ENCODE measurements at places on chromosomes 7 and 10.

GRCh38 chr7:151250181-151251132, 2.0 kb upstream of the SMARCD3 start:
- H3K36me3 ChIP-seq = no peaks in the 10 kb centered on the region
- peak overlapping the region; percentile 87 for H3K4me3 ChIP-seq
- H3K27ac ChIP-seq = peak overlapping the region; percentile 99
- peaks cover 28% of the 10 kb centered on the region for H3K4me1 ChIP-seq
- no peaks in the 10 kb centered on the region for H3K27me3 ChIP-seq
- DNase-seq = no peak

GRCh38 chr7:71403202-71403946, 271.4 kb downstream of the GALNT17 start:
- H3K27ac ChIP-seq = no peak overlapping the region
- H3K27me3 ChIP-seq = no peaks in the 10 kb centered on the region
- H3K4me3 ChIP-seq = peak overlapping the region; percentile 9
- no peaks in the 10 kb centered on the region for H3K4me1 ChIP-seq

GRCh38 chr10:48221814-48222213, 52.7 kb downstream of the FRMPD2 start:
- H3K4me1 ChIP-seq = no peaks in the 10 kb centered on the region
- DNase-seq = no peak

- no peaks in the 10 kb centered on the region for H3K4me1 ChIP-seq
- H3K4me3 ChIP-seq = no peak overlapping the region
- no peaks in the 10 kb centered on the region for H3K36me3 ChIP-seq
- no peak for DNase-seq
- H3K27me3 ChIP-seq = no peaks in the 10 kb centered on the region
Measured at GRCh38 chr10:30625080-30625479, 4.5 kb downstream of the LYZL2 start.

DNA sequence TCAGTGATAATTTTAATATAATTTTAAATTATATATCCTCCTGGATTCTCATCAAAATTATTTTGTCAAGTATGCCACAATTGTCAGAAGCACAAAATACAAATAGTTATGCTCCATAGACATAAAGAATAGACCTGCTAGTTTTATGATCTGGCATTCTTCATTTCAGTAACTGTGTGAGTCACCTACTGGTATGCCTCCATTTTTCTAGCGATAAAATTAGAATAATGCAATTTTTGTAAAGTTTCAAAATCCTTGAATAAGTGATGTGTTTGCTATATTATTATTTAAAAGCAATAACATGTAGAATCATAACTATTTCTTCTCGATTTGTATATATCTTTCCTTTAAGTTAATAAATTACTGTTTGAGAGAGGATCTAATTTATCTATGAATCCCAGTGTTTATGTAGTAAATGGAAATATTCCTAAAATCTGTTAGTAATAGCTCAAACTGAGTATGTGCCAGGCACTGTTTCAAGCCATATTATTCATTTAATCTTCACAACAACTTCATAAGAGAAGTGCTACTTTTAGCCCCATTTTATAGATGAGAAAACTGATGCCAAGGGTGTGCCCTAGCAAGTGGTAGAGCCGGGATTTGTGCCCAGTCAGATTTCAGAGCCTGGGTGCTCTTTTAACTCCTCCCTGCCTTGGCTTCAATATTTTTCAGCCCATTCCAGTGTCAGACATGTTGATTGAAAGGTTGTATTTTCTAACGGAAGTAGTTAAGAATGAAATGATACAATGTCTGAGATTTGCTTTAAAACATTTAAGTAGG, 38.4 kb downstream of the NET1 start:
- peaks cover 38% of the 10 kb centered on the region for H3K36me3 ChIP-seq
- H3K27me3 ChIP-seq = no peaks in the 10 kb centered on the region
- no peak for DNase-seq
- H3K4me1 ChIP-seq = peaks cover 21% of the 10 kb centered on the region
- H3K27ac ChIP-seq = peak overlapping the region; percentile 14

GRCh38 chr10:69268761-69269416, 9.4 kb upstream of the HK1 start:
- no peaks in the 10 kb centered on the region for H3K36me3 ChIP-seq
- H3K27me3 ChIP-seq = no peaks in the 10 kb centered on the region
- H3K4me3 ChIP-seq = no peak overlapping the region
- H3K27ac ChIP-seq = no peak overlapping the region
- DNase-seq = no peak
- H3K4me1 ChIP-seq = no peaks in the 10 kb centered on the region

DNA sequence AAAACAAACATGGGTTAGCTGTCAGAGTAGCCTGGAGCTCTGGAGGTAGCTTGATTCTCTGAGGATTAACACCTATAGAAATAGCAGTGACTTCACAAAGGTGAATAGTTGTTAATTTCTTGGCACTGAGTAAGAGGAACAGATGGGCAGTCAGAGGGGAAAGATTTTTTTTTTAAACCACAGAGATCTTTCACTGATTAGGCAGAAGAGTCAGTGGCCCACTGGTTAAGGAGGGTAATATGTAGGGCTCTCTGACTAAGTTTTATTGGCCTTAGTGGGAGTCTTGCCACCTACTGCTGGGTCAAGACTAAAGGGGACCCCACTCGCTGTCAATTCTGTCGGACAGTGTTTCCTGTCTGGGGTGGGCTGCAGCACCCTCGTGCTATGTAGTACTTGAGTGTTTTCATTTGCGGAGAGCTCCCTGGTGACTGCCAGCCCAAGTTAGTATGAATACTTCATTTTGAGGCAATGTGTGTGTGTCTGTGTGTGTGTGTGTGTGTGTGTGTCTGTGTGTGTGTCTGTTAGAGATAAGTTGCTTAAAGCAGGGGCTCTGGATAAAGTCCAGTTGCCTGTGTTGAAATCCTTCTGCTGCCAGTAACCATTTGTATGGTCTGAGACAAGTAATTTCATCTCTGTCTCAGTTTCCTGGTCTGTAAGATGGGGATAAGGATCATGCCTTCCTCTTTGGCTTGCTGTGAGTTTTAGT, 145.2 kb downstream of the ARID5B start:
- no peaks in the 10 kb centered on the region for H3K27me3 ChIP-seq
- H3K4me1 ChIP-seq = peaks cover 13% of the 10 kb centered on the region
- no peak overlapping the region for H3K4me3 ChIP-seq
- peak overlapping the region; percentile 97 for H3K27ac ChIP-seq

- H3K4me1 ChIP-seq = no peaks in the 10 kb centered on the region
- no peaks in the 10 kb centered on the region for H3K27me3 ChIP-seq
- no peak overlapping the region for H3K27ac ChIP-seq
Measured at GRCh38 chr10:27474741-27475140, 29.4 kb upstream of the RAB18 start.

DNA sequence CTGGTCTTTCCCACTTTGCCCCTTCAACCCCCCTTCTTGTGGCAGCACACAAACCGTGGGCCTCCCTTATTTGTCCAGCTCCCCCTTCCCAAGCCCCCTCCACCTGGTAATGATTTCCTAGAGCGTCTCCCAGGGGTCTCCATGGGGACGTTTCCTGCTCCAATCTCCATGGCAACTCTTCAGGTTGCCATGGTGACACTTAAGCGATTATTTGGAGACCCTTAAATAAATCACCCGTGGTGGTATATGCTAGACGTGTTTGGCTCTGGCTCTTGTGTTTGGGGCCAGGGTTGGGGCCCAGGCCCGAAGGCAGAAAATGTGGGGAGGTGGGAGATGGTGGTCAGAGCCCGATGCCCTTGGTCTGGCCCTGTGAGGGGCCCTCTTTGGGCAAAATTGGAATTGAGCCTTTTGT, 41.1 kb upstream of the DLG5 start:
- H3K4me3 ChIP-seq = no peak overlapping the region
- no peaks in the 10 kb centered on the region for H3K36me3 ChIP-seq
- no peak for DNase-seq
- H3K27me3 ChIP-seq = no peaks in the 10 kb centered on the region

- H3K36me3 ChIP-seq = no peaks in the 10 kb centered on the region
- H3K27ac ChIP-seq = no peak overlapping the region
- no peak for DNase-seq
Measured at GRCh38 chr10:78225594-78225993, 191.9 kb downstream of the RPS24 start.

DNA sequence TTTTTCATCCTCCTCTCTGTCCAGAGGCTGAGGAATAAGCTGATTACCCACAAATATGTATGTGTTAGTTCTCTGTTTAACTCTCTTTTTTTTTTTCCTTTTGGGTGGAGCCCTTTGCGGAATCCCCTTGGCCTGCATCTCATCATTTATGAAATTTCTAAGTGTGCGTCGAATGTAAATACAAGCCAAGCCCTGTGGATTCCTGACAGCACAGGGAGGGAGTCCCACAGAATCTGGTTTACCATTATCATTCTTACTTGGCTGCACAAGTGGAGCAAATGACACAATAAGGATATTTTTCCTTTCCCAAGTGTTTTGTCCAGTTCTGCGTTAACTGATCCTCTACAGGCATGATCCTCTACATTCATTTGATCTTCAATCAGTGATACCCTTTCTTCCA, 11.4 kb downstream of the STK31 start:
- no peak for DNase-seq
- H3K27ac ChIP-seq = no peak overlapping the region
- H3K27me3 ChIP-seq = no peaks in the 10 kb centered on the region
- no peaks in the 10 kb centered on the region for H3K36me3 ChIP-seq
- no peak overlapping the region for H3K4me3 ChIP-seq
- no peaks in the 10 kb centered on the region for H3K4me1 ChIP-seq

DNA sequence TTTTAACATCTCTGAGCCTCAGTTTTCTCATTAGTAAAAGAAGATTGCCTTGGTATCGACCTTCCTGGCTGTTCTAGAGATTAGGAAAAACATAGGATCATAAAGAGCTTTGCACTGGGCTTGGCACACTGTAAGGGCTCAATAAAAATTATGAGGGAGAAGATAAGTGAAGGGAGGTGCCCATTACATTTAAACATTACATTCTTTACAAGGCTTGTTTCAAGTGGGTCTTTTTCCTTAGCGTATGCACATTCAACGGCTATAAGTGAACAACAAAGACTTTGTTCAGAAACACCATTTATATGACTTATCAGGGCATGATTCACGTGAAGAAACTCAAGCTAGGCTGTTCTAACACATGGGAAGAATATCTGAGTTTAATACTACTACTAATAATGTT, 351.9 kb upstream of the NPVF start:
- H3K4me1 ChIP-seq = no peaks in the 10 kb centered on the region
- no peak overlapping the region for H3K4me3 ChIP-seq
- no peaks in the 10 kb centered on the region for H3K36me3 ChIP-seq
- no peak for DNase-seq

- no peak overlapping the region for H3K27ac ChIP-seq
- no peaks in the 10 kb centered on the region for H3K27me3 ChIP-seq
- DNase-seq = no peak
- H3K4me1 ChIP-seq = no peaks in the 10 kb centered on the region
- H3K4me3 ChIP-seq = no peak overlapping the region
- peaks cover 57% of the 10 kb centered on the region for H3K36me3 ChIP-seq
Measured at GRCh38 chr10:95896071-95896850, 11.5 kb upstream of the CC2D2B start.

GRCh38 chr10:48463318-48464003, 141.4 kb downstream of the ARHGAP22 start:
- H3K27ac ChIP-seq = no peak overlapping the region
- H3K4me3 ChIP-seq = no peak overlapping the region
- H3K4me1 ChIP-seq = peaks cover 17% of the 10 kb centered on the region
- H3K36me3 ChIP-seq = no peaks in the 10 kb centered on the region
- DNase-seq = peak; percentile 63
- no peaks in the 10 kb centered on the region for H3K27me3 ChIP-seq
